Epithelial cell of prostate (primary cell): ENCODE measurements at places on chromosomes 11 and 22.

- no peak for DNase-seq
Observed at GRCh38 chr11:61142424-61142823, 18.8 kb downstream of the VPS37C start.

DNA sequence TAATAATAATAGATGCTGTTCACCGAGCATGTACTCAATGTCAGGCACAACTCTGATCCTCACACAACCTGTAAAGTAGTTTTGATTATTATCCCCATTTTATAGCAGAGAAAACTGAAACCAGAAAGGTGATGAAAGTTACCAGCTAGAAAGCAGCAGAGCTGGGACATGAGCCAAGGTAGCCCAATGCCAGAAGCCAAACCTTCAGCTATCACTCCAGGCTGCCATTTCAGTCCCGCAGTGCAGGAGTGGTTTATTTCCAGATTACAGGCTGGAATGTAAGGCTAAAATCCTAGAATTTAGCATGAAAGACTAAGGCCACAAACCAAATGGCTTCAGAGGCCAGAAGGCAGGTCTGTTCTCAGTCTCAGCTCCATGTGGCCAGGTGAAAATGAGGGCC, 108.8 kb downstream of the TENM4 start:
- DNase-seq = no peak

- no peak for DNase-seq
Observed at GRCh38 chr11:16779436-16779835, 41.0 kb downstream of the C11orf58 start.

- no peak for DNase-seq
Observed at GRCh38 chr11:130078080-130078479, 8.4 kb downstream of the APLP2 start.

- no peak for DNase-seq
Observed at GRCh38 chr22:16964366-16964765, 43.7 kb downstream of the GAB4 start.
